Non-pigmented ciliary epithelial cell (primary cell): ENCODE measurements at places on chromosomes 6 and 20.

GRCh38 chr20:40431611-40432010 lies 257.4 kb downstream of the MAFB start:
- DNase-seq, result no peak

DNA sequence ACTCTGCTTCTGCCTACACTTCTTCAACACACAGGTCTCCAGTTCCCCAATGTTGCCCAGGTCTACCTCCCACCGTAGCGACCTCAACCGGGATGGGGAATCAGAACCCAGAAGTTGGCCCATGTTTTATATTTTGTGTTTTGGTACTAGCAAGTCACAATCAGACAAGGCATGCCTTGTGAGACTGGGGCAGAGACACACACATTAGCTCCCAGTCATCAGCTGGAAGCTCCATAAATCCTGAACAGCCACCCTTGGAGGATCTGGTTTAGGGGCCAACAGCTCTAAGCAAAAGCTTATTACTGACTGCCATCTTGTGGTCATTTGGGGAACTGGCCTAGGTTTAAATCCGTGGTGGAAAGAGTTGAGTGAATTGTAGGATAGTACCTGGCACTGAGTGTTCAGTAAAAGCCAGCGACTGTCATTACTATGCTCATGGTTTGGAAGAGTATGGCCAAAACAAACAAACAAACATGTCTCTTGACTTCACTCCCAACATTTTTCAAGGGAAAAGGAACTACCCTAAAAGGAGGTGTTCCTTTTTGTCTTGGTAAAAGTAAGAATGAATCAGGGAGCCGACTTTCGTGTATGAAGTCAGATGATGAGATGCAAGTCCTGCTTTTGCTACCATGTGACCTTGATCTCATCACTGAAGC lies 40.5 kb downstream of the PIM1 start:
- DNase-seq, result no peak

GRCh38 chr6:53929041-53929820 lies 134.4 kb downstream of the LRRC1 start:
- no peak for DNase-seq

DNA sequence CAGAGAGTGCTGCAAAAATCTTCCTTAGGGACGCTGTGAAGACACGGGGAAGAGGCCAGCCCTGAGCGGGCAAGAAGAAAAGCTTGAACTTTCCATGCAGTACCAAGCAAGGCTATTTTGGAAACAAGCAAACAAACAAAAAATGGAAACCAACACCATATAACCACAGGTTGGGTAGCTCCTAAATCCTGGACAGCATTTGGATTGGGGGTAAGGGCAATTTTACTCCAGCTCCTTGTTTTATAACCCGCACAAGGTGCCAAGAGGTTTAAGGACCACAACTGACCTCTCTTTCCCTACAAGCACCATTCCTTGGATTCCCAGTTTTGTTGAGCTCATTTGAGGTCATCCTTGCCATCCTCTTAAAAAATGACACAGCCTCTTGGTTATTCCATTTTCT lies 31.4 kb upstream of the SMIM29 start:
- DNase-seq, result no peak

DNA sequence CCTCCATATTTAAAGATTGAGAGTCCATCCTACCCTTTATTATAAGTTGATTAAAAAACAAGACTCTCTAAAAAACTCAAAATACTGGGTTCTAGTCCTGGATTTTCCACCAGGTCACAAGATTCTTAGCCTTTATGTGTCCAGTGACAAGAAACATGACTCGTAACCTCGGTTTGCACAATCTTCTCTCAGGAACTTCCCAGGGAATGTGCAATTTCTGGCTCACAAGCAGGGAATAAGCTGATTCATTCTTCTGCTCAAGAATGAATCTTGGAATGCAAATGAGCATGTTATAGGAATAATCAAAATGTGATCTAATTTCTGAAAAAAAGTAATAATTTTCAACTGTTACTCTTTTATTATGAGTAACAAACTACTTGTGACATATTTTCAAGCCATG lies 45.1 kb downstream of the OGFRL1 start:
- peak; percentile 67 for DNase-seq

- no peak for DNase-seq
Observed at GRCh38 chr20:59566631-59567524, 37.5 kb upstream of the PHACTR3 start.

DNA sequence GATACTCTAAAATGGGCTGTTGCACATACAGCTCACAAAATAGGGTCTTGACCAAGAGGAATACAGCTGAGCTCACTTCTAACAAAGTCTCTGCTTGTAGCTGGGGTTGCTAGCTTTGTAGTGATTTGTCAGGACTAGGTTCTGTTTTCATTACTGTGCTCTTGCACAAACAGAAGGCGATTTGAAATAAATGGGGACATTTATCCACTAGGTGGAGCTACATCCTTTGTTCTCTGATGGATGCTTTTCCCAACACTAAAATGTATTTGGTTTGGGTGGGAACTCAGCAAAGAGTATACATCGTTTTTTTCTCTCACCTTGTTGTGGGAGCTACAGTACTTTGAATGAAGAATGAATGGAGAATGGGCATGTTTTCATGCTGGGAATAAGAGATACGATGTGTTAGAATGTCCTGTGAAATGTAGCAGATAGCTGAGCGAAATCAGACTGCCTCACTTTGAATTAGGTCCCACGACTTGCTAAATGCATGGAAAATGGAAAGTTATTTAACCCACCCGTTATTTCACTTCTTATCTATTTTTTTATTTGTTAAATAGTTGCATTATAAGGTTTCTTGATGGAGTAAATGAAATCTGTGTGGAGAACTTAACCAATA lies 494.7 kb upstream of the MAP3K7 start:
- DNase-seq, result peak; percentile 32

GRCh38 chr6:157498817-157499216 lies 117.8 kb downstream of the ZDHHC14 start:
- no peak for DNase-seq

GRCh38 chr20:51961964-51962761 lies 159.8 kb upstream of the SALL4 start:
- no peak for DNase-seq

- no peak for DNase-seq
Observed at GRCh38 chr6:56649782-56650181, 7.1 kb upstream of the DST start.

DNA sequence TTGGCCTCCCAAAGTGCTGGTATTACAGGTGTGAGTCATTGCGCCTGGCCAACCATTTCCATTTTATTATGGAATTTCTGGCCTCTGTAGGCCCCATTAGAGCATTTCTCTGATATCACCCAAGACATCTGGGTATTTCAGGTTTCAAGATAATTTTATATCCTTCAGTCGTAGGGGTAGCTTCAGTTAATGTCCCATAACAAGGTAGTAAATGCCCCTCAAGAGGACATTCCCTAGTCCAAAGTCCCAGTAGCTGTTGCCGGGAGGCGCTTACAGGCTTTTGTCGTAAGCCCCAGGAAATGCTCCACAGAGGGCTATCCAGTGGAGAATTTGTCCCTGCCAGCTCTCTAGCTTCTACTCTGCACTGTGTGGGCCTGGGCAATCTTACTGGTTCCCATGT lies 24.4 kb downstream of the EFCAB8 start:
- DNase-seq, result no peak

DNA sequence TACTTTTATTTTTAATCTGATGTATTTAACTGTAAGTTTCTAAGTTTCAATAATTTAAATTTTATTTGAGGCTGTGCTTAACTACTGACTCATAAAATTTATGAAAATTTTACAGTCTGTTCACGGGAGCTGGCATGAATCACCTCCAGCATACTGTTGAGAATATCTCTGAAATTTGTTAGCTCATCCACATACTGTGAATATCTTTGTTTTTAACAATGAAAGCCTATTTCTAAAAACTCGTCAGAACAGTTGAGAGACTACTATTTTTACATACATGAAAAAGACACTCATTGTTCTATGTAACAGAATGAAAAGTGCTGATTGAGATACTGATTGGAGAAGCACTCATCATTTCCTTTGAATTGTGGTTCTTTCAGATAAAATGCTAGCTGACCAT lies 749.3 kb downstream of the TENT5A start:
- peak; percentile 19 for DNase-seq

- DNase-seq, result no peak
Observed at GRCh38 chr20:58504566-58504965, 10.6 kb downstream of the APCDD1L start.

DNA sequence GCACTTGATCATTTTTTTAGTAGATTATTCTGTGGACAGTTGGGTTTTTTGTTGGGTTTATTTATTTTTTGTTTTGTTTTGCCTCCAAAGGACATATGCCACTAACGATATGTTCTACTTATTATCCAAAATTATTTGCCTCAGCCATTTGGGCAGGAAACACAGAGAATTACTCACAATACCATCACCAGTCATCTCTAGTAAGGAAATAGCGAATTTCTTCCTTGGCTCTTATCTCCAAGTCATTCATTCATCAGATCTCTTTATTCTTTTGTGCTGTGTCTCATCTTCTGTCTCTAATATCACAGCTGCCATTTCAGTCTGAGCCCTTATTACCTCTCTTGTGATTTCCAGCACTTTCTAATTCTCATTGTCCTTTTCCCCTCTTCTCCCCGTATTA lies 130.4 kb upstream of the SMLR1 start:
- DNase-seq, result no peak

GRCh38 chr6:46741910-46742309 lies 4.8 kb upstream of the ANKRD66 start:
- no peak for DNase-seq

DNA sequence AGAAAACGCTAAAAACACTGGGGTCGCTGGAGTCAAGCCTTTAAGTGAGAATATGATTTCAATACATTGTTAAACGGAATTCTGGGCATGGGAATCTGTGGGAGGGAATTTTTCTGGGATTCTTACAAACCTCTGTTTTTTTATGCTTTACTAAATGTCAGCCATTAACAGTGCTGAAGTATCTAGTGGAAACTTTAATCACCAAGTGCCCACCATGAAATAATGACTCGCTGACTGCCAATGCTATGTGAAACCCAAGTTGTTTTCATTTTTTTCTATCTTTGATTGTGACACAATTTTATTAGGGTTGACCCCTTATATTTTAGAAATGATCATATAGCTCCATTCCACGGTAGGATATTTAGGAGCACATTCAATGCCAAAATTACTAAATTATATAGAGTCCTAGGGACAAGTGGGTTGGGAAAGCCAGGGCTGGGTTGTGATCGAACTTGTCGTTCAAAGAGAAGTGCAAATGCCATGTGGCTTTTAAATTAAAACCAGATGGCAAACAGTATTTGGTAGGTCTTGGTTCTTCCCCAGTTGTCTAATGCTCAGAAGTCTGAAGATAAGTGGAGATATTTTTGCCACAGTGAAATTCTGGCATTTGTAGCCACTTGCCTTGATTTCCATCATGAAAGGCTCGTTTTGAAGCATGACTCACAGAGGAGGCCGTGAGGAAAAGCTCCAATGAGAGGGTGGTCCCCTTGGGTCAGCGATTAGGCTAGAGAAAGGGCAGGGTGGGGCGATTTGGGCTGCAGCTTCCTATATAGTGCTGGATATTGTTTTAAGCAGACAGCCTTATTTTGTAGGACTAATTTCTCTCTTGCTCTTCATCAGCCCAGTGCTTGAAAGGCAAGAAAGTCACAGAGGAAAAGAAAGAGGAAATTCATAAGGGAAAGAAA lies 254.4 kb upstream of the JAG1 start:
- no peak for DNase-seq

- no peak for DNase-seq
Observed at GRCh38 chr6:44185953-44186634, 27.5 kb downstream of the CAPN11 start.

- no peak for DNase-seq
Observed at GRCh38 chr6:137084090-137084489, 39.3 kb upstream of the IL20RA start.

GRCh38 chr20:6756693-6757595 lies 10.5 kb upstream of the BMP2 start:
- DNase-seq, result no peak

DNA sequence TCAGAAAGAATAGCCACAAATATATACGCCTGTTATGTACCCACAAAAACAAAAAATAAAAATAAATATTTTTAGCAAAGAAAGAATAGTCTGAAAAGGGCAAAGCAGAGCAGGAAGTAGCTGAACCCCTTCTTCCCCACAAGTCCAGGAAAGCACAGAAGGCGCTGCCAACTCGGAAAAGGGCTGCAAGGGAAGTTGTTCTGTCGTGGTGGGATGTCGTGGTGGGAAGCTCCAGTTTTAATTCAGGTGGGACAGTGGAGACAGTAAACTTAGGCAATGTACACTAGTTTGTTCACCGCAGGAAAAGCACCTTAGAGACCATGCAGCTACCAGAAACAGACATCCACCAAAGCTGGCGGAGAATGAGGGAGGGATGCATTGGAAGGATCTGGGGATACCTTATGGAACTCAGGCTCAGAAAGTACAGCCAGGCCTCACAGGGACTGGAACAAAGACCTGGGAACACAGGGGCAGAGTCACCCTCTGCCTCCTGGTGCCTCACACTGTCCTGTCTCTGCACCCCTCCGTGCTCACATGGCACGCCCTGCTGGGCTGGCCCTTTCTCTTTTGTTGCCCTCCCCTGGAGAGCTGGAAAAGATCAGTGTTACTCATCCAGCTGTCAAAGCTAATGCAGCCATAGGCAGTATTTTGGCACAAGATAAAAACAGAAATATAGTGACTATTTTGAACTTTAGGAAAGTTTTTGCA lies 3.3 kb upstream of the APMAP start:
- no peak for DNase-seq

- no peak for DNase-seq
Observed at GRCh38 chr6:95804847-95805541, 210.8 kb upstream of the FUT9 start.

DNA sequence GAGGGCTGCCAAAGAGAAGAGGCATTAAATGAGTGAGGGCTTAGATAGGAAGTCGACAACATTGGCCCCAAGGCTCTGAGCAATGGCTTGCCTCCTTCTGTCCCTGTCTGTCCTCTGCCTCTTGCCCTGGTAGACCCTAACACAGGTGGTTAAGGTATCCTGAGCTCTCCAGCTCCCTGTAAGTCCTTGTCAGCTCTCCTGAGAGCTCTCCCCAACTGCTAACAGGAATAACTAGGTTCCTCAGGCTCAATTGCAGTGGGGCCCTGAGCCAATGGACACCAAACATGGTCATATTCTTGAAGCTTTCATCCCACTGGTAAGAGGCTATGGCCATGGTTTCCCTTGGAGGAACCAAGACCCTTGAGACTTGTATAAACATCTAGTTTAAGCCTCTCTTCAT lies 5.0 kb upstream of the CPNE1 start:
- no peak for DNase-seq

- DNase-seq, result no peak
Observed at GRCh38 chr20:19001177-19001576, 187.6 kb downstream of the SCP2D1 start.

GRCh38 chr20:46681032-46681854 lies 8.0 kb downstream of the TP53RK start:
- DNase-seq, result no peak

GRCh38 chr6:20877008-20877937 lies 343.0 kb downstream of the CDKAL1 start:
- DNase-seq, result peak; percentile 87

DNA sequence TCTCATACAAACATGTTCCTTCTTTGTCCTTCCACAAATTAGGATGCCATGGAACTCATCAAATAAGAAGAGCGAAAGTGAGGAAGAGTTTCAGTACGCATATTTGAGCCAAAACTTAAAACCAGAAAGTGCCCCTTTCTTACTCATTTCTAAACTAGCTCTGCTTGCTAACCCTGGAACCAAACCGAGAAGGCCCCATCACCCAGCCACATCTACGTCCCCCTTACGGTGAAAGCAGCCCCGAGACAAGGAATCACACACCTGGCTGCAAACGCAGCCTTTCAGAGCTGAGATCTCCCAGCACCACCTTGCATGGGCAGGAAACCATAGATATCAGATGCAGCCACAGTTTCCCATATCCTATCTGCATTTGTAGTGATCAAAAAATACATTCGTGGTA lies 28.5 kb downstream of the TRERF1 start:
- DNase-seq, result no peak
